ENCODE measurements at places on chromosomes 6 and 20.

- no peak for DNase-seq
- H3K4me1 ChIP-seq: no peaks in the 10 kb centered on the region
- no peak overlapping the region for H3K27ac ChIP-seq
- peaks cover 5% of the 10 kb centered on the region for H3K27me3 ChIP-seq
- H3K36me3 ChIP-seq: no peaks in the 10 kb centered on the region
Observed at GRCh38 chr6:110341663-110342596, 16.2 kb downstream of the METTL24 start.

- H3K4me3 ChIP-seq: no peak overlapping the region
- DNase-seq: no peak
- H3K4me1 ChIP-seq: no peaks in the 10 kb centered on the region
- no peaks in the 10 kb centered on the region for H3K36me3 ChIP-seq
- no peaks in the 10 kb centered on the region for H3K27me3 ChIP-seq
- H3K27ac ChIP-seq: no peak overlapping the region
Observed at GRCh38 chr20:42179768-42180167, 561.6 kb upstream of the CHD6 start.

GRCh38 chr20:32510601-32511357 is 74.4 kb downstream of the NOL4L start:
- H3K4me1 ChIP-seq: peaks cover 60% of the 10 kb centered on the region
- peaks cover 8% of the 10 kb centered on the region for H3K36me3 ChIP-seq
- peak overlapping the region; percentile 31 for H3K4me3 ChIP-seq

DNA sequence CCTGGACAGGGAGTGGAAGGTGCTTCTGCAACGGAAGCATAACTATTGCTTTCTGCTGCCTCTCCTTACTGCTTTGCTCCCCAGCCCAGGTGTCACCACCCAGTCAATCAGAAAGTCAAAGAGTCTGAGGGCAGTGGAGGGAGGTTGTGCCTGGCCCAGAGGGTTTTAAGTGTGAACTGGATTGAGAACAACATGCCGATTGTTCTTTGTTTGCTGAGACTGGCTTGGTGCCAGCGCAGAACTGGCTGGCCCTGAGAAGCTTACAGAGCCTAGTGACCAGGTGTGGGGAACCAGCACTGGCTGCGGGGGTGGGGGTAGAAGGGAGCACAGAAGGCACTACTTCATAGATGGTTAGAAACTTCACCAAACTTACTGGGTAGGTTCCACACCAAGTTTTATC is 31.1 kb upstream of the ENPP4 start:
- H3K36me3 ChIP-seq: no peaks in the 10 kb centered on the region
- no peak overlapping the region for H3K27ac ChIP-seq
- no peaks in the 10 kb centered on the region for H3K4me1 ChIP-seq
- H3K27me3 ChIP-seq: no peaks in the 10 kb centered on the region

DNA sequence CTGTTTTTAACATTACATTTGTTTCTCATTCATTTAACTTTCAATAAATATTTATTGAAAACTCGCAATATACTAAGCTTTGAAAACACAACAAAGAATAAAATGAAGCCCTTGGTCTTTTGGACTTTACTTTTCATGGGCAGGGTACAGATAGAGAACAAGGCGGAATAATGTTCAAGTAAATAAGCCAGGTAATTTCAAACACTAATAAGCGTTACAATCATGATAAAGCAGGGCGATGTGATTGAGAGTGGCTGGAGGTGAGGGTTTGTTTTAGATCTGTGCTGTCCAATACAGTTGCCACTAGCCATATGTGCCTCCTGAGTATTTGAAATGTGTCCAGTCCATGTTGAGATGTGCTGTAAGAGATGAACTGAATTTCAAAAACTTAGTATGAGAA is 307.1 kb downstream of the ALDH8A1 start:
- DNase-seq: no peak
- no peak overlapping the region for H3K4me3 ChIP-seq
- no peaks in the 10 kb centered on the region for H3K36me3 ChIP-seq
- H3K27ac ChIP-seq: no peak overlapping the region

GRCh38 chr20:57433657-57434389 is 42.6 kb downstream of the RBM38 start:
- H3K27me3 ChIP-seq: no peaks in the 10 kb centered on the region
- H3K36me3 ChIP-seq: no peaks in the 10 kb centered on the region
- H3K27ac ChIP-seq: no peak overlapping the region

- no peaks in the 10 kb centered on the region for H3K4me1 ChIP-seq
- H3K36me3 ChIP-seq: no peaks in the 10 kb centered on the region
- H3K4me3 ChIP-seq: no peak overlapping the region
- DNase-seq: no peak
- no peaks in the 10 kb centered on the region for H3K27me3 ChIP-seq
Observed at GRCh38 chr20:17417225-17417624, 114.0 kb downstream of the BFSP1 start.

- peaks cover 4% of the 10 kb centered on the region for H3K4me1 ChIP-seq
- H3K27me3 ChIP-seq: peaks cover 4% of the 10 kb centered on the region
- DNase-seq: no peak
- H3K4me3 ChIP-seq: peak within 1 kb of the TSS; percentile 40
Observed at GRCh38 chr20:51767867-51768758, at the start of gene ATP9A. TSS of gene ATP9A (minus strand) at chr20:51768390. CDS start at chr20:51768369, 21 bp downstream.

GRCh38 chr6:26122402-26122792 is 35.2 kb downstream of the HFE start:
- peak overlapping the region; percentile 84 for H3K4me3 ChIP-seq
- peaks cover 13% of the 10 kb centered on the region for H3K4me1 ChIP-seq
- H3K27ac ChIP-seq: peak overlapping the region; percentile 92
- H3K36me3 ChIP-seq: no peaks in the 10 kb centered on the region
- DNase-seq: no peak

DNA sequence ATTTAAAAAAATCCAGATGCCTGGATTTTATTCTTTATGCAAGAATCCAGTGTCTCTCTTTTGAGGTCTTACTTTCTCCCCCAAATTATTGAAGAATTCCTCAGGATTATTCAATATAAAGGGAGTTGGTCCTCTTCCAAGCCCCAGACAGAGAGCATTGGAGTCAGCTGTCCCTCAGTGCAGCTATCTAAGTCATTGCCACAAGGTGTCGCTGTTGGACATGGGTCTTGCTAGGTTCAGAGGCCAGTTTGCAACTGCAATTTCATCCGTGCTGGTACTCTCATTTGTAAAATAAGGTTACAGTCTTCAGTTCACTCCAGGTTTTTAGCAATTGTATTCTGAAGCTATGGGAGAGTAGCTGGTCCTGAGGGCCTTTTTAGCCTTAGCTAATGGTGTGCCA is 27.8 kb downstream of the CCN2 start:
- DNase-seq: no peak
- no peaks in the 10 kb centered on the region for H3K36me3 ChIP-seq
- H3K4me3 ChIP-seq: no peak overlapping the region
- H3K27me3 ChIP-seq: no peaks in the 10 kb centered on the region
- no peak overlapping the region for H3K27ac ChIP-seq

DNA sequence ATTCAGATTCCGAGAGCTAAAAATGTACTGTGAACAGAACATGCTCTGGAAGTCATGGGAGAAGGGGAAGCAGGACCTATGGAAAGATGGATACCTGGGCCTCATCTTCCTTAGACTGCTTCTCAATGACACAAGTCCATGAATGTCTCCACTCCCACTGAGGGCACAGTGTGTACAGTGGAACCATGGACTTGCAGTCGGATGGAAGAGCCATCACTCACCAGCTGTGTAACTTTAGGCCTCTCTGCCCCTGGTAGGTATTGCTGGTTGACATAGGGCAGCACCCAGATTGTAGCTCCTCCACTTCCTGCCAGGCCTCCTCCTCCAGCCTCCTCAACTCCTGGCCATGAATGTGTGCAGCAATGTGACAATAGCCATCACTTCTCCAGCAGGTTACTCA is 52.5 kb downstream of the MAFB start:
- H3K4me1 ChIP-seq: no peaks in the 10 kb centered on the region
- no peak for DNase-seq
- no peak overlapping the region for H3K27ac ChIP-seq
- H3K27me3 ChIP-seq: no peaks in the 10 kb centered on the region

GRCh38 chr6:74715355-74716085 is 490.3 kb downstream of the COL12A1 start:
- H3K27ac ChIP-seq: no peak overlapping the region
- H3K36me3 ChIP-seq: no peaks in the 10 kb centered on the region
- H3K27me3 ChIP-seq: no peaks in the 10 kb centered on the region
- no peak overlapping the region for H3K4me3 ChIP-seq

- H3K4me1 ChIP-seq: no peaks in the 10 kb centered on the region
- DNase-seq: no peak
Observed at GRCh38 chr6:72219536-72219935, 333.2 kb downstream of the RIMS1 start.

DNA sequence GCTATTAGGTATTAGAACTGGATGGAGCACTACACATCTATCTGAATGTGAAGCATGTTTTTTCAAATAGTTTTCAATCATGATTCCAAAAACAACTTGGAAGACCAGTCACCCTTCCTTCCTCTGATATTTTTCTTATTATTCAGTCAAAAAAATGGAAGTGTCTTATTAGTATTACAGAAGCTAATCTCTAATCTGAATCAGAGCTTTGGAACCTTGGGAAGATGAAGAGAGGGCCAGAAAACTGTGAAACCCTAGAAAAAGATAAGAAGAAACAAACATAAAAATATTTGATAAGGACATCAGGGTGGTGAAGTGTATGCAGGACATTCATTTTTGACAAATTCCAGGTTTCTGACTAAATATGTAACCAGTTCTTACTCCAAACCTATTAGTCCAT is 166.3 kb upstream of the PRSS16 start:
- H3K4me3 ChIP-seq: no peak overlapping the region
- no peak overlapping the region for H3K27ac ChIP-seq

- no peaks in the 10 kb centered on the region for H3K36me3 ChIP-seq
- H3K4me1 ChIP-seq: no peaks in the 10 kb centered on the region
- H3K27ac ChIP-seq: no peak overlapping the region
- no peaks in the 10 kb centered on the region for H3K27me3 ChIP-seq
- H3K4me3 ChIP-seq: no peak overlapping the region
- DNase-seq: no peak
Observed at GRCh38 chr6:74181471-74181870, 485.5 kb downstream of the CD109 start.

DNA sequence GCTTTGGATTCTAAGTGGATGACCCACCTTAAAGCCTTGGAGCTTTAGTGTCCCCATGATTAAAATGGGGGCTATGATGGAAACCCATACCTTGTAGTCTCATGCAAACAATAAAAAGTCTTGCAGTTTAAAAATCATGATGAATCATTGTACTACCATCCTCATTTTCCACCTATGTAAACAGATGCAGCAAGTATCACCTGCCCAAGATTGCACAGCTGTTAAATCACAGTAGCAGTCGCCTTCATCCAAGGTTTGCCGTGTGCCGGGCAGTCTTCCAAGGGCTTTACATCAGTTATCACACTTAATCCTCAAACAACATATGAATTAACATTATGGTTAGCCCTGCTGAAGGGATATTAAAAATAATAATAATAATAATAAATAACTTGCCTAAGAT is 210.3 kb downstream of the FOXA2 start:
- no peaks in the 10 kb centered on the region for H3K36me3 ChIP-seq
- no peak for DNase-seq
- no peak overlapping the region for H3K4me3 ChIP-seq
- no peak overlapping the region for H3K27ac ChIP-seq
- H3K27me3 ChIP-seq: no peaks in the 10 kb centered on the region

- peaks cover 3% of the 10 kb centered on the region for H3K27me3 ChIP-seq
- no peak overlapping the region for H3K27ac ChIP-seq
- DNase-seq: no peak
- no peaks in the 10 kb centered on the region for H3K4me1 ChIP-seq
- H3K36me3 ChIP-seq: no peaks in the 10 kb centered on the region
Observed at GRCh38 chr20:38272961-38273360, 12.4 kb upstream of the KIAA1755 start.

GRCh38 chr20:5095931-5096330 is 23.8 kb downstream of the PCNA start:
- H3K4me1 ChIP-seq: no peaks in the 10 kb centered on the region
- H3K36me3 ChIP-seq: peaks cover 13% of the 10 kb centered on the region
- no peak overlapping the region for H3K4me3 ChIP-seq
- H3K27ac ChIP-seq: no peak overlapping the region
- DNase-seq: no peak

GRCh38 chr6:68427630-68428029 is 207.5 kb upstream of the ADGRB3 start:
- no peak overlapping the region for H3K4me3 ChIP-seq
- DNase-seq: no peak
- H3K27me3 ChIP-seq: no peaks in the 10 kb centered on the region
- no peaks in the 10 kb centered on the region for H3K4me1 ChIP-seq
- H3K36me3 ChIP-seq: no peaks in the 10 kb centered on the region

DNA sequence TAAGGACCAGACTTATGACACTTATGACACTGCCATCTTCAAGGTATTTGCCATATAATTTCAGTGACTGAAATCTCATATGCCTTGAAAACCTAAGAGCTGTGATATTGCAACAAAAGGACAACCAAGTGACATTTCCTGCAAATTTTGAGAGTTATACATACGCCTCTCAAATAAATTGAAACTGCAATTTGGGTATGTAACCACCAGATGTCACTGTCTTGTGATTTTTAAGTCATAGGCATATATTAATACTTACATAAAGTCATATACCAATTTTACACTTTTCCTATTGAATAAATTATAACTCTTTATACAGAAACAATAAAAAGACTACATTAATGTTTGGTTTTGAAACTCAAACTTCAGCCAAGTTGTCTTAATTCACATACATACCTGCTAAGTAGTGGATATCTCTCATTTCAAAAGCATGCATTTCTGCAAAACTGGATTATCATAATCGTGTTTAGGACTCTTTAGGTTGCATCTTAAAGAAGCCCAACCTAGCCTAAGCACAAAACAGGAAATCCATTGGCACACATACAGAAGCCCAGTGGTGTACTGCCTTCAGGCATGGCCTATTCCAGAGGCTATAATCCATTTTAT is 180.2 kb downstream of the PACRG start:
- no peaks in the 10 kb centered on the region for H3K36me3 ChIP-seq
- no peak overlapping the region for H3K27ac ChIP-seq
- no peak for DNase-seq
- no peaks in the 10 kb centered on the region for H3K27me3 ChIP-seq
- H3K4me3 ChIP-seq: no peak overlapping the region

DNA sequence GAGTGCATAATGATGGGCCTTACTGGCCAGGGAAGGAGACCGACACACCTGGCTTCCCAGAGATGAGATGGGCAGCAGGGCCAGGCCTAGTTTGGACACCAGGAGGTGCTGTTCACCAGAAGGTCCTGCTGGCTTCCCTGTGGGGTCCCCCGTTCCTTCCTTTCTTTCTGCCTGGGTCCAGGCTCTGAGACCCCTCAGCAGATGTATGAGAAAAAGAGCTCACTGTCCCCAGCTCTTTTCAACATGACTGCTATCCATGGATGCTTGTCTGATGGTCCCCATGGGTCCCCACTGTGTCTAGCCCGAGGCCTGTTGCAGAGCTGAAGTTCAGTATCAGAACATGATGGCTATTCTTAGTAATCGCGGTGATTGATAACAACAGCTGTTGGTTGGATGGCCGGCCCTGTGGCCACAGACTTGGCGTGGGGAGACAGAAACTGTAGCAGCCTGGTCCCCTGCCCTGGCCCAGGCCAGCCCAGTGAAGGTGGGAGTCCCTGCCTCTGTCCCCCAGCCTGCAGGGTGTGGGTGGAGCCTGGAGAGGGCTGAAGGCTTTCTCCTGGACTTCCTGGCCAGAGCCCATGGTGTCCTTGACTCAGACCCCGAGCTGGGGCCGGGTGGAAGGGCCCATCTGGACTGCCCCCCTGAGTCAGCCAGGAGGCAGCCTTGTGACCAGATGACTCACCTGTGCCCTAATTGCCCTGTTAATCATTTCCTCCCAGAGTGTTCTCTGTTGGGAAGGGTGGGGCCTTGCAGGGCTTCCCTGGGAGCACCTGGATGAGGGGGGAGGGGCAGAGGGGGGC is 9.9 kb upstream of the BAK1 start:
- H3K36me3 ChIP-seq: no peaks in the 10 kb centered on the region
- H3K4me1 ChIP-seq: peaks cover 20% of the 10 kb centered on the region
- H3K27me3 ChIP-seq: no peaks in the 10 kb centered on the region
- DNase-seq: no peak

- no peak for DNase-seq
- H3K36me3 ChIP-seq: no peaks in the 10 kb centered on the region
- no peaks in the 10 kb centered on the region for H3K27me3 ChIP-seq
- H3K27ac ChIP-seq: no peak overlapping the region
Observed at GRCh38 chr20:9476174-9476573, 38.2 kb upstream of the LAMP5 start.

Measured in effector memory CD4-positive, alpha-beta T cell (primary cell).